ENCODE measurements at places on chromosomes 5 and 9.

GRCh38 chr5:73908395-73908794 lies 282.4 kb downstream of the ARHGEF28 start:
- DNase-seq: no peak

GRCh38 chr5:138884554-138884953 lies 9.4 kb upstream of the LRRTM2 start:
- DNase-seq: no peak

- no peak for DNase-seq
Measured at GRCh38 chr5:88967633-88968585, 84.9 kb upstream of the MEF2C start.

DNA sequence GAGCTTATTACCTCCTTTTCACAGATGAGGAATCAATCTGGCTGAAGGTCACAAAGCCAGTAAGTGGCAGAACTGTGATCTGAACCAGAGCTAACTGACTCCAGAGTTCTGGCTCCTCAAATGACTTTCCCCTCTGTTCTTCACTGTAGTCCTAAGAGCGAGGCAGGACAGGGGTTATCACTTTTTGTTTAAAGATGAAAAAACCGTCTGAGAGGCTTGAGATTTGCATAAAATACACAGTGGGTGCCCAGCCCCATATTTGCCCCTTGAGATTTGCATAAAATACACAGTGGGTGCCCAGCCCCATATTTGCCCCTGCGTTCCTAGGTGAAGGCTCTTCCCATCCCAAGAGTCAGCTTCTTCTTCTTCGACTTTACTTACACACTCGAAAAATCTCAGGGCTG lies 667 bp downstream of the FBXO10 start:
- no peak for DNase-seq

DNA sequence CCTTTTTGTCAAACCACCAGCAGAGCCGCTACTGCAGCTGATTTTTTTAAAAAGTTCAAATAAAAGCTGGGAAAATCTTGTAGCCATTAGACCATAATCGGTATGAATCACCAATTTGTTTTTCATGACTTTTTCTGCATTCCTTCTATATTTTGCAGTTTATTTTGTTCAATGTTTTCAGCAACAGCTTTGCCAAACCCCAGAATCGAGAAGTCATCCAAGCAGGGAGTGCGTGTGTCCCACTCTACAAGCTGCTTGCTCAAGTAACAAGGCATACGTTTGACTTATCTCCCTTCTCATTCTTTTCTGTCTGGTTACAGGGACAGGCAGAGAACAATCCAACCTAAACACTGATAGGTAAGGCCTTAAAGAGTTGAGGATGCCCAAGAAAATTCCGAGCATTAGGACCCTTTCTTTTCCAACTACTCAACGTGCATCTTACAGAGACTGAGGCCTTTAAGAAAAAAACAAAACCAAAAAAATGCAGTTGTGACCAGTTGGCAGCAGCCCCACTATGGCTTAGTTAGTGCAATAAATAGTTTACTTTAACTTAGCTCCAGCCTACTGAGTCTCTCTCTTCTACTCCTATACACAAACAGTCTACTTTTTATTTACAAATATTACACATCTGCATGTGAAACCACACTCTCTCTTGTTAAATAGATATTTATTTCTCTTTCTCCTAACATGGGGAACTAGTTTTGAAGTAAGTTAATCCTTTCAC lies 134.7 kb upstream of the SLIT3 start:
- DNase-seq: no peak

- no peak for DNase-seq
Measured at GRCh38 chr5:79122973-79123372, 11.4 kb downstream of the BHMT start.

- DNase-seq: no peak
Measured at GRCh38 chr5:89967771-89968444, 441.6 kb downstream of the CETN3 start.

DNA sequence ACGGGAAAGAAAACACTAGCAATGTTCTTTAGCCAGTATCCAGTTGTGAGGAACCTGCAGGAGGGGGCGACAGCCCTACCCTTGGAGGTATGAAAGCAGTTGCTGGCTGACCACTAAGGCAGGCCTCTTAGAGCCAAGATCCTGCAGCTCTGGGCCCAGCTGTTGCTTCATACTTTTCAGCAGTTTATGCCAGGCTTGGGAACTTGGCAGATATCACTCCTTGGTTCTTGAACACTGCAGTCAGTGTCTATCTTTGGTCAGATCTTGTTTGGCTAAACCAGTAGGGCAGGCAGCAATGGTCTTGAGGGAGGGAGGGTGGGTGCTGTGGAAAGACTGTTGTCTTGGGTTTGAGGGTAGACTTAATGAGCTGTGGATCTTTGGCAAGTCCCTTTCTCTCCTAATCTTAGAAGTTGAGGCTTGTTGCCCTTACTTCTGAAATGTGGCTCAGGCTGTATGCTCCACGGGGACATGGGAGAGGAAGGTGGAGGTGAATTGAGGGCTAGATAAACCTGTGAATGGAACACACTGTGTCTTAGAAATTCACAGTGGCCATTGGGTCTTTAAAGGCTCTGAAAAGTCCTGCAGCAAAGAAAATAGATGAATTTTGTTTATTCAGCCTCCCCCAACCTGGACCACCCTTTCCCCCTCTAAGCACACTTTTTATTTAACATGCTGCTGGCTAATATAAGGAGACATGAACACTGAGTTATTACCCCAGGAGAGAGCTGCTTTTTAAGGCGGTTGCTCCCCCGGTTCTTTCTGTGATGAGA lies 37.5 kb downstream of the ZNF618 start:
- no peak for DNase-seq

DNA sequence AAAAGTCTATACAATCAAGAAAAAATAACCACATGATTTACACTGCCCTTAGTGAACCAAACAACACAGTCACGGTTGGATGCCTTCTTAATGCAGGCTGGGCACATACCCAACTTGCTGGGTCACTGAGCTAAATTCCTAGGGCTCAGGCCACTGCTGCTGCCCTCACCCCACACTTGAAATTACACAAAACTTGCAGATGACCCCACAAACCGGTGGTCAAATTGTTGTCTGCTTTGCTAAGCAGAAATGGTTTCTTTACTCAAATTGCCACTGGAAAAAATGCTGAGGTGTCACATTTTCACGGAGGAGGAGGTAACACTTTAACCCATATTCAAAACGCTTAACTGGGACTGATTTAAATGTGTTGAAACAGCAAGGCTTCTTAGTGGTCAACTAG lies 62.4 kb downstream of the HMHB1 start:
- no peak for DNase-seq

GRCh38 chr9:131546336-131547084 lies 1.2 kb downstream of the PRRT1B start:
- DNase-seq: no peak

- no peak for DNase-seq
Measured at GRCh38 chr9:96148634-96149532, 153.1 kb downstream of the HSD17B3 start.

GRCh38 chr9:114446672-114447450 lies 58.4 kb downstream of the WHRN start:
- no peak for DNase-seq

DNA sequence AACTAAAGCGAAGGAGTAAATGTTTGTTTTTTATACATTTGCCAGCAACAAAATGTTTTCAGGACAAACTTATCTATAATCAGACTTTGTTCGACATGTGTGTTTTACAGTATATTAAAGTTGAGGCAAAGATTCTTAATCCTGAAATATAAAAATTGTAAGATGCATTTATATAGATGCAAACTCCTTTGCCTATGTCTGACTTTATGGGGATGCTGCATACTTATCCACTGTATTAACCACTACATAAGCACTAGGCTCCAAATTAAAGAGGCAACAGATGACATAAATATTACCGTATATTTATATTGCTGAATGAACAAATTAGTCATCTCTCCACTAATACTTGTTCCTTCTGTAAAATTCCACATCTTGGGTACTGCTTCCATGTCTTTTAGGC lies 882.7 kb upstream of the ARRDC3 start:
- no peak for DNase-seq

DNA sequence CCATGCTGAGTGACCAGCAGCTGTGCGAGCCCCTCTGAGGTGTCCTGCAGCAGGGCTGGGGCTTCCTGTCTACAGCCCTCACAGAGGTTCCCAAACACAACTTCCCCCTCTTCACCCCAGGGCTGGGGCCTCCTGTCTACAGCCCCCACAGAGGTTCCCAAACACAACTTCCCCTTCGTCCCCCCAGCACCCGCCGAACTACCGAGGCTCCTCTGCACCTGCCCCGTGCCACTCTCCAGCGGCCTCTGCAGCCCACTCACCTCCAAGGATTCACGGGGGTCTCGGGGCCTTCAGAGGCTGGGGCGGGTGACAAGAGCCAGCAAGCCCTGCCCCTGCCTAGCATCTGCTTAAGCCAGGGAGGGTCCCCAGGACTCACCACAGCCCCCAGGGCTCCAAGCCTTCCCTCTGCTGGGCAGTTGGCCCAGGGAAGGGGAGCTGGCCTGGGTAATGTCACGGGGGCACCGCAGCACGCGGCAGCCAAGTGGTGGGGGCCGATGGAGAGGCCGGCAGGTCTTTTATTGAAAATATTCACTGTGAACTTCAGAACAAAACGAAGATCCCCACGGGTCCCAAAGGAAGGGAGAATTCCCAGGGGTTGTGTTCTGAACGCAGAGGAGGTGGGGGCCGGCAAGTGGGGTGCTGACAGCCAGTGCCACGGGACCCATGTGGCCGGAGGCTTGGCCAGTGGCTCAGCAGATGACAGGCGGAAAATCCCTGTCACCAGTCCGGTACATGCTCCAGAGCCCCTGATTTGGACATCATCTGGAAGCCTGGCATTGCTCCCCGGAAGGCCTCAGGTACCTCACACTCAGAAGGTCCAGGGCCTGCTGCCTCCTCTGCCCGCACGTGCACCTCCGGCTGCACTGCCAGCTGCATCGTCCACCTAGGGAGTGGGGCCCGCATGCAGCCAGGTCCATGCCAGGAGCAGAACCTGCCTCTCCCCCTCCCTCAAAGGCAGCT lies 125.3 kb downstream of the ADAMTS2 start:
- no peak for DNase-seq

DNA sequence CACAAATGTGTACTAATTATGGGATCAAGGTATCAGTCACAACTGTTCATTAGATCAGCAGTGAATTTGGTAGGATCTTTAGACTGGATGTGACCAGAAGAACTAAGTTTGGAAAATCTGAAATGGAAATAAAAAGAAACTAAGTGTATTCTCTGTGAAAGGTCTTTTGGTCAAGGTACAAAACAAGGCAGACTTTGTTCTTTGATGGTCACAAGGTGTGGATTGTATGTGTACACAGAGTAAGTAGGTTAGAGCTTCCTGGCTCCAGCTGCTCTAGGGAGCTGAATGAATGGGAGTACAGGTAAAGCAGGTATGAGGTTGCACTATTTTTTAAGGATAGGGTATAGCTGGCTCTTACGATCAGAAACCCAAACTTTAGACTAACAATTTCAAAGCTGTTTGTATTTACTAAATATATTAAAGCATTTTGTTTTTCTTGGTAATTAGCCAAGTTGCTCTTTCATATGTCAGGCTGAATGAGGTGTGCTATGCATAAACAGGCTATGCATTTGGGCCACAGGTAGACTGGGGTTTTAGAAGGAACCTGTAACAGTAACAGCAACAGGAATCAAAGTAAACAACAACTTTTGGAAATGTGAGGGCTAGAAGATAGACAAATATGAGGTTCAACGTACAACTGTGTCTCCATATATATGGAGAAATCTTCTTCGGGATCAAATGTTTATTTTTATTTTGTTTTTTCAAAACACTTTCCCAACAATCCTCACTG lies 32.5 kb downstream of the FAM169A start:
- DNase-seq: no peak

GRCh38 chr5:96043446-96043845 lies 81.8 kb upstream of the ELL2 start:
- no peak for DNase-seq

DNA sequence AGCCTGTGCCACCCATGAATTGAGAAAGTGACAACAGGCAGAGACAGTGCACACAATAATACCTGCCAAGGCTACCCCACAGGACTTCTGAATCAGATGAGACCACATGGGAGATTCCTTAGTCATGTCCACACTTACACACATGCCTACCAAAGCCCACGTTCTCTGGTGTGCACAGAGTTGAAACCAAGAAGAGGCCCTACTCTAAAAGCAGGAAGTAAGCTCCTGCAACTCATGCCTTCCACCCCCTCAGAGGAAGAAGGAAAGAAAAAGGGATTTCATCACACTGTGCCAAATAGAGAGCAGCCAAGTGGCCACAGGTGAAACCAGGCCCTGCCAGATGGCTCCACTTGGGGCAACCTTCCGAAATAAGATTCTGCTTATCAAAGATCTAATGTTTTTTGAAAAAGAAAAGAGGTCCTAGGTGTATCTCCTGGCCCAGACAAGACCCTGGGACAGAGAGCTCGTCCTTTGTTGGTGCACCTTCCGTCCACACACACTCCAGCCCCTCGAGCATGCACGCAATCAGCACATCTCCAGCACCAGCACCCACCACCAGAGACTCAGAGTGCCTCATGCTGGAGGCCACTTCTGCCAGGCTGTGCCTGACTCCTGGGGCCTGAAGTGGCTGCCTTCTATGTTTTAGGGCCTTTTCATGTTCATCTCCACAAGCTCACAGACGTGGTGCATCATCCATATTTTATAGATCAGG lies 114.6 kb upstream of the SPOCK1 start:
- DNase-seq: no peak

- DNase-seq: no peak
Measured at GRCh38 chr5:80184235-80185023, 71.4 kb downstream of the SERINC5 start.

GRCh38 chr5:97364731-97365130 lies 181.7 kb upstream of the RIOK2 start:
- DNase-seq: no peak

- no peak for DNase-seq
Measured at GRCh38 chr5:130141659-130142320, 237.5 kb downstream of the CHSY3 start.

- no peak for DNase-seq
Measured at GRCh38 chr5:170342153-170342725, 44.7 kb upstream of the LCP2 start.

DNA sequence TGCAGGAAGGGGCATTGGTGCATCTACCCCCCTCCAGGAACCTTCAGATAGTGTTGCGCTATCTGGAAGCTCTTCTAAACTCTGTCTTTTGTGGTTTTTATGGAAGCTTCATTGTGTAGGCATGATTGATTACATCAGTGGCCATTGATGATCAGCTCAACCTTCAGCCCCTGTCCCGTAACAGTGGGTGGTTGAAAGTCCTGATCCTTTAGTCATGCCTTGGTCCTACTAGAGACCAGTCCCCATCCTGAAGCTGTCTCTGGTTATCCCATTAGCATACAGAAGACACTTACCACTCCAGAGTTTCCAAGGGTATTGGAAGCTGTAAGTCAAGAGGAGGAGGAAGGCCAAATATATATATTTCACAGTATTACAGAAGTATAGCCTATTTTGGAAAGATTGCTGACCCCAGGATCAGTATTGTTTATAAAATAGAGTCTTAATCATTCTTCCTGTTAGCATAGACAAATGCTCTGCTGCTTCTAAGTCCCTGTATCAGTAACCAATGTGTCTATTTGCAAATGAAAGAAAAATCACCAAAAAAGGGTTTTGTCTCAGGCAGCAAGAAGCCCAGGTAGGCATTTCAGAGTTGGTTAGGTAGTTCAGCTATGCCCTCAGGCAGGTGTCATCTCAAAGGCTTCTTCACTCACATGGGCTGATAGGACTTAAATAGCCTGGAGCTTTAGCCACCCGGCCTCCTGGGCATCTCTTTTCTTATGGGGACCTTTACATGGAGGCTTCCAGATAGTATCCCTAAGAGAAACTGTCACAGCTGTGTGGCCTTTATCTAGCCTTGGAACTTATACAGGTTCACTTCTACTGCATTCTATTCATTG lies 41.6 kb downstream of the SPIN1 start:
- no peak for DNase-seq

GRCh38 chr5:146428658-146429057 lies 18.5 kb upstream of the TCERG1 start:
- DNase-seq: no peak

Measured in CD4-positive, alpha-beta T cell treated with Interleukin-17A for 1 hour (primary cell).